Left hindlimb (tissue), 1 donor: ENCODE measurements at places on chromosomes 2 and 18.

DNA sequence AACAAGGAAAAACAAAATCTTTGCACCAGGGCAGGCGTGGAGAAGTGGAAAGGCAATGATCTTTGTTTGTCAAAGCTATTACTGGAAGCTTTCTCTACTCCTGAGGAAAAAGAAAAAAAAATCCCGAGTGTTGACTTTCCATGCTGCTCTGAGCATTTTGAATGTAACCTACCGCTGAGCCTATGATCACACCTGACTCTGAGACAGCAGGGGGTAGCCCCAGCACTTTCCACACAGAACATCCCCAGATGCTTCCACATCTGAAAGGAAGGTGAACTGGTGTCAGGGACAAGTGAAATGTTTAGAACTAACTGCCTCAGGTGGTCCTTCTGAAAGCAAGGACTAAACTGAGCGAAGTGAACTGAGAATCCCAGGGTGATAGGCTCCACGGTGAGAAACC is 1315.1 kb upstream of the DDX18 start:
- no peak for DNase-seq

DNA sequence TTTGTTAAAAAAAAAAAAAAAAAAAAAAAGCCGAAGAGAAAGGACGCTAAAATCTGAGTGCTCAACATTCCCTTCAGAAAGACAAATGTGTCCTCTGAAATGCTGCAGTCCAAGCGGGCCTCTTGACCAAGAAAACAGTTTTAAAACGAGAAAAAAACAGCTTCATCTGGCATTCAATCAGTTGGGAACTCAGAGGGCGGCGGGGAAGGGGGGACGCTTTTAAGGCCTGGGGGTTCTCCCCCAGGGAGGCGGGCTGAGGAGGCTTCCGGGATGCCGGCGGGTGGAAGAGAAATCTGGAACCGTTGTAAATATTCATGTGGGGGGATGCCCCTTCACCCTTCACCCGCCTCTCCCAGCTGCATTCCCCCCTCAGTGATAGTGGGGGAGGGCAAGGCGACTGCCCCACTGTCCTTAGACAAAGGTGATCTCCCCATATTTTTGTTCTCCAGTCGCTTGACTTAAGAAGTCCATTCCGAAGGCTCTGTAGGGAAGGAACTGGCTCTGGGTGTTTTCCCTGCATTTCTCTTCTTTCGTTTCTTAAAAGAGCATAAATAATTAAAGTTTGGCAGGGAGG is 3.3 kb upstream of the HOXD11 start:
- no peak for DNase-seq

DNA sequence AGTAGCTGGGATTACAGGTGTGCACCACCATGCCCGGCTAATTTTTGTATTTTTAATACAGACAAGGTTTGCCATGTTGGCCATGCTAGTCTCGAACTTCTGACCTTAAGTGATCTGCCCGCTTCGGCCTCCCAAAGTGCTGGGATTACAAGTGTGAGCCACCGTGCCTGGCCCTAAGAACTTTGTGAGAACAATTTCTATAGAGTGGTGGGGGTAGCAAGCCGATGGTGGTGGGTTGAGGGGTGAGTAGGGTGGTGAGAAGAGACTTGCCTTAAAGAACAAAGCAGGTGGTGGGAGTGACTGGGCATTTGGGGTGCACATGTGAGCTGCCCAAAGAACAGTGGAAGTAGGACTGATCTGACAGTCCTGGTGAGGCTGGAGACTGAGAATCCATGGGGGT is 76.0 kb upstream of the ASB18 start:
- no peak for DNase-seq

- no peak for DNase-seq
These were observed 8.1 kb upstream of the RPIA start for GRCh38 chr2:88683160-88684021.

DNA sequence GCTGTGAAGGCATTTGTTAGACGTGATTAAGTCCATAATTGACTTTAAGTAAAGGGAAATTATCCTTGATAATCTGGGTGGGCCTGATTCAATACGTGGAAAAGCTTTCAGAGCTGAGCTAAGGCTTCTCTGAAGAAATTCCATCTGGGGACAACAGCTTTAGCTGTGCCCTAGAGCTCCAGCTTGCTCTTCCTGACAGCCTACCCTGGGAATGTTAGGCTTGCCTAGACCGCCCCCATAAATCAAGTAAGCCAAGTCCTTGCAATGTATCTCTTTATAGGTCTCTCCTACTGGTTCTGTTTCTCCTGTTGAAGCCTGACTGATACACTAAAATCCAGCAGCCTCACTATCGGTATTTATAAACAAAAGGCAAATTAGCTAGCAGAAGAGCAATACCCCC is 160.0 kb downstream of the STK39 start:
- DNase-seq, result no peak

DNA sequence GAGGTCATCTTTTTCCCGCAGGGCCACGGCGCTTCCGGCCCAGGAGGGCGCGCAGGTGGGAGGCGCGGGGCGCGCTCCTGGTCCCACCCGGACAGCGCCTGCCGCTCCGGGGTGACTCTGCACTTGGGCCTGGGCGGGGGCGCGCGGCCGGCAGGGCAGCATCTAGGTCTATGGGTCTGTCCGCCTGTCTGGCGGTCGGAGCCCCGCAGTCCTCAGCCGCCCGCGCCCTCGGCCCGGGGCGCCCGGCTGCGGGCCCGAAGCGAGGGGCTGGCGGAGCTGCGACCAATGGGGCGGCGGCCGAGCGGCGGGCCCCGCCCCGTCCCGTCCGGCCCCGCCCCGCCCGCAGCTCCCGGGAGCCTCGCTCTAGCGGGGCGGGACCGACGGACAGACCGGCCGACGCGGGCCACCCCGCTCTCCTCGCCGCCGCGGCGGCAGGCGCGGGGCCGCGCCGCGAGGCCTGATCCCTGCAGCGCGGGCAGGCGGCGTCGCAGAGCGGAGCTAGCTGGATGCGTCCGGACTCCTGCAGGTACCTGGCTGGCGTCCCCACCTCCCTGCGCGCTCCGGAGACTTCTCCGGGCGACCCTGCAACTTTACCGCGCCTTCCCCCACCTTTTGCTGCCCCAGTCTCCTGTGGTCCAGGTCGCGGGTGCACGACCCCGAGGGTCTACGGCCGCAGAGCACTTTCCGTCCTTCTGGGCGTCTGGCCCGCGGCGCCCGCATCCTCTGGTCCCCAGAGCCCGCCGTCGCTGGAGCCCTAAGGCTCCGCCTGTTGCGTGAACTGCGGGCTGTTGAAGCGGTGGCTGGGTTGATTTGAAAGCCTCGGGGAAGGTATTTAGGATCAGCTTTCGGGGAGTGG is at the start of gene KCNS3:
Gene KCNS3 (plus strand): TSS at position 387 of the 856 bp plus-strand sequence. CDS start 52,342 bp downstream, outside the sequence.
- DNase-seq, result peak; percentile 40

GRCh38 chr2:144364944-144365738 is 154.8 kb downstream of the ZEB2 start:
- no peak for DNase-seq

GRCh38 chr2:239154971-239155805 is 245.6 kb downstream of the HDAC4 start:
- peak; percentile 16 for DNase-seq

- no peak for DNase-seq
These were observed 19.7 kb downstream of the KIAA1328 start for GRCh38 chr18:36848609-36849008.
